Effector memory CD4-positive, alpha-beta T cell (primary cell): ENCODE measurements at places on chromosomes 12 and 14.

DNA sequence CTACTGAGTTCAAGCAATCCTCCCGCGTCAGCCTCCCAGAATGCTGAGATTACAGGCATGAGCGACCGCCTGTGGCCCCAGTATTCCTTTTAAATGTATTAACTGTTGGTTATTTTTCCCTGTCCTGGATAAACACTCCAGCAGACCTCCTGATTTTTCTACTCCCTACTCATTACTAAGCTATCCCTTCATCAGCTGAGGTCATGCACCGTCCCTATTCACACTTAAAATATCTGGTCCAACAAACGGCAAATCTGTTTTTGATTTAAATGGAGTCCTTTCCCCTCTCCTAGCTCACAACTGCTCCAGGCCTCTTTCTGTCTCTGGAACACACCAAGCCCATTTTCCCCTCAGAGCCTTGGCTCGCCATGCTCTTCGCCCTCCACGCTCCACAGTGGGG lies 1003.3 kb upstream of the TMEM132C start:
- DNase-seq: no peak

- DNase-seq: no peak
Observed at GRCh38 chr14:89348722-89349121, 68.3 kb downstream of the FOXN3 start.

- no peak for DNase-seq
Observed at GRCh38 chr14:66503532-66503931, 4.4 kb upstream of the GPHN start.

- DNase-seq: no peak
Observed at GRCh38 chr14:89851106-89851505, 103.4 kb downstream of the EFCAB11 start.

DNA sequence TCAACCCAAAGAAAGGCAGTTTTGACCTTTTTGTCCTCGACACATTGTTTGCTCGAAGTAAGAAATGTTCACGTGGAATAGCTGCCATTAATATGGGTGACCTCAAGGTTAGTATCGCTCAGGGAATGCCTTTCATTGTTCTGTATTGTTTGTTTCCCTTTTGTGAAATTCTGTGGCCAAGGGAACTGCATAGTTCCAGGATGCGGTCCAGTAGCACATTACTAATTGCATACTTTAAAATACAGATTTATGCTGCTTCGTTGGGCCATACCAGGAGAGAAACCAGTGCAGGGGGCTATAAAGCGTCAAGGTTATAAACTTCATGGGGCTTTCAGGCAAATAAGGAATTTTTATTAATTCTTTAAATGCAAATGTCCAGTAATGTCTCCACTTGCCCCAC lies 73.3 kb upstream of the USP44 start:
- DNase-seq: no peak

- no peak for DNase-seq
Observed at GRCh38 chr12:103301642-103302591, 193.9 kb downstream of the C12orf42 start.

DNA sequence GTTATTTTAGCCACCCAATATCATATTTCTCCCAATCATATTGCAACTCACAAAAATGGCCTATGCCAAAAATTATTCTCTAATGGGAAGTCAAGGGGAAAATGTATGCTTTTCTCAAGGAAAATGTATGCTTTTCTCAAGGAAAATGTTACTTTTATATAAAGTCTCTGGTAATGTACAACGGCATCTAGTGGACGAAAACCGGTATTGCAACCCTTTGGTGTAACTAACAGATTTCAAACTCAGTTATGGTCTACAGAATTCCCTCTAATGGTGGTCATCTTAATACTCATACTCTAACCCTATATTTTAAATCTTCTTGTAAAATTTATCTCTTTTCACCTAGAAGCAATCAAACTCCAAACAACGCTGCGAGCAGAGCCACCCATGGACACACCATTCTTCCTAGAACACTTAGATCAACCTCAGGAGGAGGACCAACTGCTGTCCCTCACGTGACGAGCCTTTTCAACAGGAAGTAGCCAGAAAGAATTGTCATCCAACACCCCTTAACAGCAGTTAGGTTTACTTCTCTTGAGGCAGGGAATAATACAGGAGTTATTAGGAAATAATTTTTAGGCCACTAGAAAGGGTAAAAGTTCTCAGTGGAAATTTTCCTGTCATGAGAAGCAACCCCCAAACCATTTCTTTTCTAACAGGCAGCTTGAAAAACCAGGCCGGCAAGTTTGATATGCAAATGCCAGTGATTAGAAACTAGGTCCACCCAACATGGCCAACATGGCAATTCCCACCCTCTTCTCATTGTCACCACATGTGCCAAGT lies 20.1 kb downstream of the APOBEC1 start:
- no peak for DNase-seq

- DNase-seq: no peak
Observed at GRCh38 chr14:102020058-102020971, 55.9 kb downstream of the DYNC1H1 start.

DNA sequence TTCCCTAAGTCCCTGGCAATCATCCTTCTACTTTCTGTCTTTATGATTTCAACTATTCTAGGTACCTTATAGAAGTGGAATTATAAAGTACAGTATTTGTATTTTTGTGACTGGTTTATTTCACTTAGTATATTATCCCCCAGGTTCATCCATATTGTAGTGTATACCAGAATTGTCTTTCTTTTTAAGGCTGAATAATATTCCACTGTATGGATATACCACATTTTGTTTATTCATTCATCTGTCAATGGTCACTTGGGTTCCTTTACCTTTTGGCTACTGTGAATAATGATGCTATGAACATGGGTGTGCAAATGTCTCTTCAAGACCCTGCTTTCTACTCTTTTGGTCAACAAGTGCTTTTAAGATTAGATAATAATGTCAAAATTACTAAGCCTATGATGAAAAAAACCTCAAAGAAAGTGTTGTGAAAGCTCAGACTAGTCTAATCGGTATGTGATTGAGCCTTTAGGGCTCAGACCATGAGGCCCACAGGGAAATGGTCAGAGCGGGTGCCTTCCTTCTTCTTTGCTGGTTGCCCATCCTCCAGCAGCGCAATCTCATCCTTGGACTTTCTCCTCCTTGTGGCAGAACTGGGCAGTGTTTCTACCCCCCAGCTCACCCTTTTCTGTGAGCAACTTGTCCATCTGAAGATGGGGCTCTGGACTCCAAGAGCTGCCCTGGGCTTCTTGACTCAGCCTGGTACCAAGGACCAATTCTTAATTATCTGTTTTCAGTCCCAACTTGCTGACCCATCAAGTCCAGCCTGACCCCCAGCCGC lies 105.4 kb downstream of the TTC8 start:
- no peak for DNase-seq

DNA sequence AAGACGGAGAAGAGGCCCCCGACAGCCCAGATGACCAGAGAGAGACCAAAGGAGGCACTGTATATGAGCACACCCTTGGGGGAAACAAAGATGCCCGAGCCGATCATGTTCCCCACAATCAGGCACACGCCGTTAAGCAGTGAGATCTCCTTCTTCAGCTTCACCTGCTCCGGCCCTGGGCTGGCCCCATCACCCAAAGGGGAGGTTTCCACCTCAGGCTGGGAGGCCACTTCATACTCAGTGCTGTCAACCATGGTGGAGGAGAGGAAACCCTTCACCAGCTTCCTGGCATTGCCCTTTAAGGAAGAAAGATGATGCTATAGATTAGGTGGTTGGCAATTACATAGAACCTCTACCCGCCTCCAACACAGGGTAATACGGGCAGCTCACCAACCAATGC lies 2.1 kb downstream of the SLC7A7 start:
- no peak for DNase-seq

DNA sequence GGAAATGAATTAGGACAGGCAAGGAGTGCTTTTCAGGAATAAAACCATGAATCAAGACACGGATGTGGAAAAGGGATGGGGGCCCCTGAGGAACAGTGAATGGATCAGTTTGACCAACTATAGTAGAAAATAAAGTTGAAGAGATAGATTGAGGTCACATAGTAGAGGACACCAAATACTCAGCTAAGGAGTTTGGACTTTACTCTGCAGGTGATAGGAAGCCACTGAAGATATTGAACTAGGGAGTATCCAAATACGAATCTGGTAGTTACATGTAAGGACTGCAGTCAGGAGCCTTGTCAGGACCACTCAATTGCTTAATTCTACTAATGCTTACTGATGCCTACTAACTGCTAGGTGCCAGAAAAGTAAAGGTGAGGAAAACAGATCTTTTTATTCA lies 20.4 kb downstream of the ENTPD5 start:
- no peak for DNase-seq

- no peak for DNase-seq
Observed at GRCh38 chr12:89857652-89858274, 149.1 kb upstream of the ATP2B1 start.

- no peak for DNase-seq
Observed at GRCh38 chr12:100867639-100868393, 73.2 kb downstream of the ANO4 start.

DNA sequence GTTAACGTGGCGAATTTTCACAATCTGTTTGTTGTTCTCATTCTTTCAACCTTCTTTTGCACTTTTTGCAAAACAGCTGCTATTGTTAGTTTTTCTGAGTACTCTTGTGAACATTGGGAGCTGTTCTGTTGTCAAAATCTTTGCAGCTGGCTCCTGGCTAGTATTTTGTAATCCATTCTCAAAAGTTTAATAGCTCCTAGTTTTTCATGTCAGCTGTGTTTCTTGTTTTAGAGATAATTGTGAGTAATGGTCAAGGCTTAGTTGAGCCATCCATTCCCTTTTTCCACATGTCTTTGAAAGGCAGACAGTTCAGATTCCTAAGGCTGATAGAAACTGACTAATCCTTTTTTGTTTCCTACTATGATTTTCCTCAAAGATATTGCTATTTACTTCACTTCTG lies 39.1 kb upstream of the CRADD start:
- no peak for DNase-seq

- DNase-seq: no peak
Observed at GRCh38 chr12:120159509-120160237, 34.8 kb downstream of the GCN1 start.

DNA sequence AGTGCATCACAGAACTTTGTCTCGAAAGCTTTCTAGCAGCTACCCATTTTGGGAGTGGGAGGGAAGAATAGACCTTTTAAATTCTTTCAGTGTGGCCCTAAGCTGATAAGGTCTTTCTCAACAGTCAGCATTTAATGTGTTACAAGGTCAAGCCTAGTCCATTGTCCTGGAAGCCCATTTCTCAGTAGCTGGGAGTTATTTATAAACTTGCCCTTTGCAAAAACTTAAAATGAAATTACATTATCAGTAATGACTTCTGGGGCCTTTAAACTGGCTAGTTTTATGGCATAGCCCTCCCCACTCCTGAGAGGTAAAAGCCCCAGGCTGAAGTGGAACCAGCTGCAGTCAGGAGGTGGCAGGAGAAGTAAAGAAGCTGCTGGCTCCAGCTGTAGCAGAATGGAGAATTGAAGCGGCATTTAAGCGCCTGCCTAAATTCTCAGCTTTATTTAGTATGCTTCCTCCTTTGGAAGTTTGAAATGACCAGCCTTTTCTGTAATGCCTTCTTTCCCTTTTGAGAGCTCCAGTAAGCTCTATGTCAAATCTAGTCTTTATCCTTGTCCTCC lies 12.4 kb downstream of the COPZ1 start:
- no peak for DNase-seq

GRCh38 chr12:111426344-111427185 lies 20.8 kb downstream of the SH2B3 start:
- no peak for DNase-seq

DNA sequence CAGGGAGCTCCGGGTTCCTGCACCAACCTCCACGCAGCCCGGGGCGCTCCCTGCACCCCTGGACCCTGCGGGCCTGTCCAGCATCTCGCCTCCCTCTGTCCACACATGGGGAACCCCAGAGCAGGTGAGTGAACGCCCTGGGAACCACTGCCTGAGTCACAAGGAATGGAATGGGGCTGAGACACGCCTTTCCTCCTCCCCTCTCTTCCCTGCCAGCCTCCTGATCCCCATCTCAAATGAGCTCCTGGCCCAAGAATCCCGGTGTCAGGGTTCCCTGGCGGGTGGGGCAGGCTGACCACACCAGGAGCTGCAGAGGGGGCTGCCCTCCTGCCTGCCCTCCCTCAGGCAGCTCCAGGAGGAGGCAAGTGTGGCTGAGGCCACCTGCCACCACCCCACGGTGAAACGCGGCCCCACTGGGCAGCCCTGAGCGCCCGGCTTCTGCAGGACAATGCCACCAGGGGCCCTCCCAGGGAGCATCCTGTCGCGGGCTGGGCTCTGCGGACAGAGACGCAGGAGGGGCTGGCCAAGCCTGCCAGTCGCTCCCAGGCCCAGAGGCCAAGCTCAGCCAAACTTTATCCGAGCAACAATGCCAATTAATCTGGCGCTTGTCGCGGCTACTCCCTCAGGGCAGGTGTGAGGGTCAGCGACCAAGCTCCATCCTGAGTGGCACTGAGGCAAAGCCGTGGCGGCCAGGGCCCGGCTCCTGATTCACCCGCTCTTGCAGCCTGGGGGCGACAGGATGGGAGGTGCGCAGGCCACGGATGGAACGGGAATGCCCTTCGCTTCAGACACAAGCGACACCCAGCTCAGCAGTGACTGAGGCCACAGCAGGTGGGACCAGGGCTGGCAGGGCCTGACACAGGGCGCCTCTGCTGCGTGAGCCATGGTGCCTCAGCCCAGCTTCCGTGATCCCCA lies 44.3 kb downstream of the GALNT9 start:
- DNase-seq: no peak

DNA sequence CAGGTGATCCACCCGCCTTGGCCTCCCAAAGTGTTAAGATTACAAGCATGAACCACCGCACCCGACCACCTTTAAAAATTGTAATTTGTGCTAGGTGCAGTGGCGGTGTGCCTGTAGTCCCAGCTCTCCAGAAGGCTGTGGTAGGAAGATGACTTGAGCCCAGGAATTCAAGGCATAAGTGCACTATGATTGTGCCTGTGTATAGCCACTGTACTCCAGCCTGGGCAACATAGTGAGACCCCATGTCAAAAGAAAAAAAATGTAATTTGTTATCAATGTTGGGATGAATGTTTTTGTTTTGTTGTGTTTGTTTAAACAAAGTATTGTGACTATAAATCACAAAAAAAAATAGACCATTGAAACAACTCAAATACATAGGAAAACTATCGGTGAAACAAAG lies 43.1 kb upstream of the NAP1L1 start:
- DNase-seq: no peak

GRCh38 chr12:89098441-89099112 lies 253.7 kb downstream of the DUSP6 start:
- DNase-seq: no peak

DNA sequence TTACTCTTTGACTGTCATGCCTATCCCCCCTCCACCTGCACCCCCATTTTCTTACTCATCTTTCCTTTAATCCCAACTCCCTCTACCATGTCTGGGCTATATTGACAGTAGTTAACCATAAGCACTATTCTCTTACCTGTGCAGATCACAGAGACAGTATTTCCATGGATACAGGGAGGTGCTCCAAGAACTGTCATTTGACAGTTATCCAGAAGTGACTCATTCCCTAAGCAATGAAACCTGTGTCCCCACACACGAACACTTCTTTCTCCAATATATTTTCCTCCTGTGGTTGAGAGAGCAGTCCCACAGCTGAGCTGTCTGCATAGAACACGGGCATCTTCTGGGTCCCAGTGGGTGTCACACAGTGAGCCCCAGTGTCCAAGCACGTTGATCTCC lies 68.8 kb downstream of the CD163L1 start:
- no peak for DNase-seq
